ENCODE measurements at places on chromosomes 5 and 9.

DNA sequence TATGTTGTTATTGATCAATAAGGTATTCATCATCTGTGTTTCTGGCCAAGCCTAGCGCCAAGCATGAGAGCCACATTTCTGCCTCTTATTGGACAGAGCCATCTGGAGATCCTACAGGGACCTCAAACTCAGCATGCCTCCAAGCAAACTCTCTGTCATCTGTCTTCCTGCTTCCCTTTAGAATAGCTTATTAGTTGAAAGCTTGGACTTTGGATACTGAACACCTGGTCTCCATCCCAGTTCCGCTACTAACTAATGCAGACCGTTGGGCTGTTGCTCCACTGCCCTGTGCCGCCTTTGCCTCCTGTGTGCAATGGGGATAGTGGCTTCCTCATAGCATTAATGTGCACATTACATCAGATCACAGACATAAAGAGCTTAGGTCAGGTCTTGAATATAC is 65.5 kb downstream of the MAP1B start:
- no peak for DNase-seq

- DNase-seq, result no peak
These were observed 80.2 kb downstream of the FGF18 start for GRCh38 chr5:171499611-171500010.

- no peak for DNase-seq
These were observed 213.7 kb upstream of the MAP3K1 start for GRCh38 chr5:56601641-56602071.

GRCh38 chr9:108445431-108446071 is 410.2 kb downstream of the ACTL7B start:
- DNase-seq, result no peak

GRCh38 chr9:108643731-108644510 is 211.9 kb downstream of the ACTL7B start:
- no peak for DNase-seq
